CD8-positive, alpha-beta memory T cell (primary cell): ENCODE measurements at places on chromosomes 4 and X. TPM values are rescaled to one million over a fixed set of nuclear protein-coding genes. Genes with fewer than 3 reads are reported as not detected.

DNA sequence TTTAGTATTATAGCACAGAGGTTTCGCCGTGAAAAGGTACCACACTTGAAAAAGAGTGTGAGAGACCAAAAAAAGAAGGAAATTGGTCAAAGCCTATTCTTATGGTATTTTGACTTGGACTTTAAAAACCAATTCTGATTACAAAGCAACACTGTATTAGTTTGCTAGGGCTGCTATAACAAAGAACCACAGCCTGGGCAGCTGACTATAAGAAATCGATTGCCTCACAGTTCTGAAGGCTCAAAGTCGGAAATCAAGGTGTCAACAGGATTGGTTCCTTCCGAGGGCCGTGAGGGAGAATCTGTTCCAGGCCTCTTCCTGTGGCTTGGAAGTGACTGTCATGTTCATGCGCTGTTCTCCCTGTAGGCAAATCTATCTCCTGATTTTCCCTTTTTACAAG, 17.9 kb downstream of the DAPP1 start:
- no peak for DNase-seq

- DNase-seq = no peak
Measured at GRCh38 chrX:120477453-120477852, 8.4 kb upstream of the LAMP2 start.

DNA sequence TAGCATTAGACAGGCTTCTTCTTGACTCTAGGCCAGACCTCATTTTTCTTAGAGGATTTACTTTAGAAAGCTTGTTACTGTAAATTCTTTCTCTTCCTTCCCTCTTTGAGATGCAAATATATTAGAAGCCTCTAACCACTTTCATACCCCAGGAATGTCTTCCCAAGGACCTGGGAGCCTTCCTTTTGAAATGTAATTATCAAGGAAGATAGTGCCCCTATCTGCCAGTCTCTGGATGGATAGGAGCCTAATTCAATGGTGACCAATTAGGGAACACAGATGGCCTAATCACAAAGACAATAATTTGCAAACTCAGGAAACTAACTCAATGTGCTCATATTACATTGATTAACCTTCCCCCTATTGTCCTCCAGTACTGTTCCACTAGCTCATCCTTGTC, 145.6 kb upstream of the DCAF8L1 start:
- no peak for DNase-seq

- DNase-seq = no peak
Measured at GRCh38 chr4:30870513-30870912, 150.3 kb downstream of the PCDH7 start.

The SPARCL1 gene
- total RNA-seq = not detected

The PGAM4 gene
- 1.2 TPM for total RNA-seq

The MAGEA8 gene
- total RNA-seq = not detected

The VSIG4 gene
- 0.64 TPM for total RNA-seq

The BEX3 gene
- total RNA-seq = 10.6 TPM
